Activated naive CD8-positive, alpha-beta T cell treated with anti-CD3 and anti-CD28 coated beads, Interleukin-2, amount 10 ng/mL, durations not matched to agents 7 days and 5 days (primary cell): ENCODE measurements at places on chromosomes 11 and 22. TPM values are rescaled to one million over a fixed set of nuclear protein-coding genes. Genes with fewer than 3 reads are reported as not detected.
A peak's percentile ranks its signal among the peaks of the same experiment; 100 is the strongest.

DNA sequence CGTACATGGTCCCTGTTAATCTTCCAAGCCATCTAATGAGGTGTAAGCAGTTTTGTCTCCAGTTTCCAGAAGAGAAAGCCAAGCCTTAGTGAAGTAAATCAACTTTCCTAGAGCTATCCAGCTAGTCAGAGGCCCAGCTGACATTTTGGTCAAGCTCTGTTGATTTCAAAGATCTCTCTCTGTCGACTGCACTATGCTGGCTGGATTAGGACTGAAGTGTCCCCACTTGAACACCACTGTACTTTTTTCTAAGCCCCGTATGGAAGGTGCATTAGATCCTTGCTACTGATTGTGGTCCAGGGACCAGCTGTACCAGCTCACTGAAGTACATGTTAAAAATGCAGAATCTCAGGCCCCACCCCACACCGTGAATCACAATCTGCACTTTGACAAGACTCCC is 176.5 kb upstream of the NAV2 start:
- H3K36me3 ChIP-seq: no peaks in the 10 kb centered on the region
- no peak overlapping the region for H3K4me3 ChIP-seq
- no peak overlapping the region for H3K27ac ChIP-seq
- H3K27me3 ChIP-seq: peaks cover 4% of the 10 kb centered on the region
- no peak for DNase-seq

Gene RTN4R
- 5.7 TPM for total RNA-seq

- no peaks in the 10 kb centered on the region for H3K4me1 ChIP-seq
- no peaks in the 10 kb centered on the region for H3K36me3 ChIP-seq
- no peak overlapping the region for H3K27ac ChIP-seq
- DNase-seq: no peak
- H3K4me3 ChIP-seq: no peak overlapping the region
These were observed 5.4 kb downstream of the MMP1 start for GRCh38 chr11:102792604-102793003.

DNA sequence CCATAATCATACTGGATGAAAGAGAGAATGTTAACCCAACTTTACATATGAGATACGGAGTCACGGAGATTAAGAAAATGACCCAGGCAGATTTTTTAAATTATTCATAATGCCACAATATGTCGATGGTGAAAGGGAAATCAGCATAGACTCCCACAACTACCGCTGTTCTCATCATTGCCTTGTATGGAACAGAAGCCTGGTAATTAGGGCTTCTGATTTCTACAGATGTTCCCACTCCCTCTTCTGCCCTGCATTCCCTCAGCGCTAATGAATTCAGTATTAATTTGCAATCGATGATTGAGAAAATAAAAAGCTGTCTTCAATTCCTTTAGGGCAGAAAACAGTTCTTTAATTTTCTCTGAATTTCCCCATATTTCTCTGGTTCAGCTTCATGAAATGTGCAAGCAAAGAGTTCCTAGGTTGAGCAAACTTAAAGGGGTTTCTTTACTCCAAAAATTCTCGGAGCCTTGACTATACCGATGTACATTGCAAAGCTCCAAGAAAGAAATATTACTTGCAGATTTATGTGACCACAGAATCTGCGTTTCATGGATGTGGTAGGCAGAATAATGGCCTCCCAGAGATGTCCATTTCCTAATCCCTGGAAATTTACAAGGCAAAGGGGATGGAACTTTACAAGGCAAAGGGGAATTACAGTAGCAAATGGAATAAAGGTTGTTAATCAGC is 134.9 kb upstream of the ZC3H12C start:
- peaks cover 8% of the 10 kb centered on the region for H3K4me1 ChIP-seq
- DNase-seq: no peak
- H3K27me3 ChIP-seq: peaks cover 13% of the 10 kb centered on the region
- no peak overlapping the region for H3K27ac ChIP-seq

DNA sequence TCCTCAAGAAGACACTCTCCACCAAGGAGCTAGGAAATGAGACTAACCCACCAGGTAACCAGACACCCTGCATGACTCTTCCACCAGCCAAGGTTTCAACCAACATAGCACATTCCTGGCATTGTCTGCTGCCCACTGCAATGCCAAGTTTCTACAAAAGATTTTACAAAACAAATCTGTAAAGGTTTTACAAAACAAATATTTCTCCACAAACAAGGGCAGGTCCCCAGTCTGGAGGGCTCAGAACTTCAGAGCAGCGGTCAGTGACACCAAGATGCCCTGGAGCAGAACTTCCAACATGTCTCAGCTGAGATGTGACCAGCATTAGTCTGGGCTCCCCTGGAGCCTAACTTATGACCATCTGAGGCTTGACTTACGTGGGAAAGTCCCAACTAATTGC is 14.0 kb downstream of the GALNT18 start:
- peaks cover 14% of the 10 kb centered on the region for H3K27me3 ChIP-seq
- no peak for DNase-seq
- H3K4me3 ChIP-seq: no peak overlapping the region
- H3K36me3 ChIP-seq: no peaks in the 10 kb centered on the region
- no peaks in the 10 kb centered on the region for H3K4me1 ChIP-seq
- H3K27ac ChIP-seq: no peak overlapping the region

GRCh38 chr11:44680982-44681597 is 45.7 kb upstream of the TSPAN18 start:
- peak overlapping the region; percentile 84 for H3K4me3 ChIP-seq
- H3K27me3 ChIP-seq: no peaks in the 10 kb centered on the region
- H3K36me3 ChIP-seq: peaks cover 4% of the 10 kb centered on the region
- H3K4me1 ChIP-seq: peaks cover 34% of the 10 kb centered on the region
- H3K27ac ChIP-seq: peak overlapping the region; percentile 94

DNA sequence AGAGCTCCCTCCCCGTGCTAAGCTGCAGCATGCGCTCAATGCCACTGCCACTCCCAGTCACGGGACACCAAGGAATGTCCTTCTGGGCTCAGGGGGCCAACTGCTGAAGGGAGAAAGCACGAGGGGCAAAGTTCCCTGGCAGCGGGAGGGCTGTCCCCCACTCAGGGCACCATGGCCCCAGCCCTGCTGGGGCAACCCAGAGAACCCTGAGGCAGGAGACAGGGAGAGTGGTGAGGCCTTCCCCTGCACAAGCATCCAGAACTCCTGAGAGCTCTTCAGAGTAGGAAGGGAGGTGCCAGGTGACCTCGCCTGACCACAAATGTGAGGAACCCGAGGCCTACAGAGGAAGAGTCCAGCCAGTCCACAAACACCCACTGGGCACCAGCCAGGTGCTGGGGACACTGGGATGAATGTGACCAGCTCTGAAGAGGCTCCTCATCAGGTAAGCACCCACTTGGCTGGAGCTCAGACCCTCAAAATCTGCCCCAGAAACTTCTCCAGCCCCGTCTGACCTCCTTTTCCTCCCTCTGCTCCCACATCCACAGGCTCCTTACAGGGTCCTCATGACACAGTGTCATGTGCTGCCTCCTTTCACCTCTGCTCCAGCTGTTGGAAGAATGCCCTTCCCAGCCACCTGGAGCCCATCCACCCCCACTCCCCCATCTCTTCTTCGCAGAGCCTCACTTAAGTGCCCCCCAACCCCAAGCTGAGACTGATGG is 15.6 kb downstream of the GDPD5 start:
- peaks cover 15% of the 10 kb centered on the region for H3K4me1 ChIP-seq
- no peak overlapping the region for H3K27ac ChIP-seq
- no peak for DNase-seq
- no peak overlapping the region for H3K4me3 ChIP-seq
- peaks cover 2% of the 10 kb centered on the region for H3K27me3 ChIP-seq
- H3K36me3 ChIP-seq: no peaks in the 10 kb centered on the region

Gene DKK3
- total RNA-seq: 8.1 TPM

DNA sequence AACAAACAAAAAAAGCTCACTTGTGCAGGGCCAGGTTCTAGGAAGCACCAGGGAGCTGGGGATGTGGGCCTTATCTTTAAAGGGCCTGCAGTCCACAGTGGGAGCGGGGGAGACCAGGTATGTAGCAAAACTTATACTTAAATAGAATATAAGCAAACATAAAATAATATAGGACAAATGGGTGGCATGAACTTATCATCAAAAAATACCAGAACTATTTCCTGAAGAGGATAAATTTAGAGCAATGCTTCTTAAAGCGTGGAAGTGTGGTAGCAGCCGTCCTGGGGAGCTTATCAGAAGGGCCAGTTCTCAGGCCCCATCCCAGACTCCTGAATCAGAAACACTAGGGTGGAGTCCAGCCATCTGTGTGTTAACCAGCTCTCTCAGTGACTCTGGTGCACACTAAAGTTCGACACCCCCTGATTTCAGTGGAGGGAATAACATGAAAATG is 9.3 kb downstream of the VPS26B start:
- no peak overlapping the region for H3K4me3 ChIP-seq
- H3K27ac ChIP-seq: no peak overlapping the region
- H3K36me3 ChIP-seq: peaks cover 10% of the 10 kb centered on the region
- no peak for DNase-seq
- H3K4me1 ChIP-seq: peaks cover 31% of the 10 kb centered on the region

- H3K27me3 ChIP-seq: peaks cover 17% of the 10 kb centered on the region
- no peak overlapping the region for H3K27ac ChIP-seq
- H3K4me1 ChIP-seq: no peaks in the 10 kb centered on the region
- H3K36me3 ChIP-seq: no peaks in the 10 kb centered on the region
- DNase-seq: no peak
These were observed 23.9 kb downstream of the FADD start for GRCh38 chr11:70226967-70227366.

DNA sequence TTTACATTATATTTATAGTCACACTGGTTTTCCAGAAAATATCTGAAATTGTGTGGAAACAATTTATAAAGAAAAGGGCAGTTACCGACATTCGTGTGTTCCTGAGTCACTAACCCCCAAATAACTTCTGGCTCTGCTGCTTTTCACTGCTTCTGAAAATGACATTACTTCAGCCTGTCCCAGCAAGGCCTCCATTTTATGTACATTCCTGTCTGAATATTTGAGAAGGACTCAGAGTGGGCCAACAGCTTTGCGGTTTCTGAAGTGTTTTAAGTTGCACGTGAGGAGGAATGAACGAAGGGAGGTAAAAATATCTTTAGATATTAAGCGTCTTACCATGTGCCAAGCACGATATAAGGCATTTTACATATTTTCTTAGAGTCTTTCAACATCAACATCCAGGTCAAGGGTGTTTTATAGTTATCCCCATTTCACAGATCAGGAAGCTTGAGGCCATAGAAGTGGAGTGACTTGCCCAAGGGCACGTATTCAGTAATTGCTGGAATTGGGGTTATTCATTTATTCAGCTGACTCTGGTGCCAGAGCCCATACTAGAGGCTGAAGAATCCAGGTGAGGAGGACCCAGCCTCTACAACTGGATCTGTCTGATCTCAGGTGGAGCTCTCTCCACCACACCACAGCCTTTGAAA is 30.8 kb upstream of the WNT11 start:
- H3K4me3 ChIP-seq: peak overlapping the region; percentile 90
- DNase-seq: no peak

DNA sequence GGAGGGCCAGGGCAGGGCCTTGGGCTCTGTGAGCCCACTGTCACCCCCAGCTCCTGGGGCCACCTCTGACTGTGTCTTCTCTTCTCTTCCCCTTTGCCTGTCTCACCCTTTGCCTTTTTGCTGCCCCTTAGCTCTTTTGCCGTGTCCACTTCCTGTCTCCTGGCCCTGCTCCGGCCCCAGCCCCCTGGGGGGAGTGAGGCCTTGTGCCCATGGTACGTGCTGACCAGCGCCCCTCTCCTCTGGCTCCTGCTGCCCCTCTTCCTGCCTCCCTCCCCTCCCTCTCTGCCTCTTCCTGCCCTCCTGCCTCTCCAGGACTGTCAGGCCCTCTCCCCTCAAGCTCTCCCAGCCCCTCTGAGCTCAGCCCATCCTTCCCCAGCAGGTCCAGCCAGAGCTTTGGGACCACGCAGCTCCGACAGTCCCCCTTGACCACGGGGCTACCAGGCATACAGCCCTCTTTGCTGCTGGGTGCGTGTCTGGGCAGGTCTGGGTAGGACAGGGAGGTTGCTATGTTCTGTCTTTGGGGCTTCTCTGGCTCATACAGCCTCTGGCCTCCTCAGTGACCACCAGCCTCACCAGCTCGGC is 11.7 kb downstream of the TMEM258 start:
- DNase-seq: no peak
- peaks cover 8% of the 10 kb centered on the region for H3K4me1 ChIP-seq
- no peak overlapping the region for H3K4me3 ChIP-seq
- H3K36me3 ChIP-seq: peaks cover 2% of the 10 kb centered on the region
- H3K27me3 ChIP-seq: no peaks in the 10 kb centered on the region
- H3K27ac ChIP-seq: peak overlapping the region; percentile 43

DNA sequence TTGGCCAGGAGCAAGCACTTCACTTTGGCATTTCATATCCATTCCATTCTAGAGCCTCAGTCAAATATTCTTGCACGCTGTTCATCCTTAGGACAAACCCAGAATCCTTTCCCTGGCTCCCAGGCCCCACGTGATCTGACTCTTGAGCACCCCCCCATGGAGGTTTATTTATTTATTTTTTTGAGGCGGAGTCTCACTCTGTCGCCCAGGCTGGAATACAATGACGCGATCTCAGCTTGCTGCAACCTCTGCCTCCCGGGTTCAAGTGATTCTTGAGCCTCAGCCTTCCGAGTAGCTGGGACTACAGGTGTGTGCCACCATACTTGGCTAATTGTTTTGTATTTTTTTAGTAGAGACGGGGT is 12.7 kb upstream of the TSGA10IP start:
- H3K36me3 ChIP-seq: peaks cover 7% of the 10 kb centered on the region
- DNase-seq: no peak
- H3K27me3 ChIP-seq: peaks cover 5% of the 10 kb centered on the region

Gene RAG2
- total RNA-seq: not detected

- H3K4me1 ChIP-seq: no peaks in the 10 kb centered on the region
- H3K36me3 ChIP-seq: peaks cover 14% of the 10 kb centered on the region
- peaks cover 7% of the 10 kb centered on the region for H3K27me3 ChIP-seq
- H3K27ac ChIP-seq: no peak overlapping the region
These were observed 14.4 kb upstream of the CTTN start for GRCh38 chr11:70383664-70384565.

GRCh38 chr11:66881927-66882452 is 25.1 kb downstream of the LRFN4 start:
- peaks cover 13% of the 10 kb centered on the region for H3K4me1 ChIP-seq
- H3K4me3 ChIP-seq: no peak overlapping the region
- H3K27me3 ChIP-seq: no peaks in the 10 kb centered on the region

DNA sequence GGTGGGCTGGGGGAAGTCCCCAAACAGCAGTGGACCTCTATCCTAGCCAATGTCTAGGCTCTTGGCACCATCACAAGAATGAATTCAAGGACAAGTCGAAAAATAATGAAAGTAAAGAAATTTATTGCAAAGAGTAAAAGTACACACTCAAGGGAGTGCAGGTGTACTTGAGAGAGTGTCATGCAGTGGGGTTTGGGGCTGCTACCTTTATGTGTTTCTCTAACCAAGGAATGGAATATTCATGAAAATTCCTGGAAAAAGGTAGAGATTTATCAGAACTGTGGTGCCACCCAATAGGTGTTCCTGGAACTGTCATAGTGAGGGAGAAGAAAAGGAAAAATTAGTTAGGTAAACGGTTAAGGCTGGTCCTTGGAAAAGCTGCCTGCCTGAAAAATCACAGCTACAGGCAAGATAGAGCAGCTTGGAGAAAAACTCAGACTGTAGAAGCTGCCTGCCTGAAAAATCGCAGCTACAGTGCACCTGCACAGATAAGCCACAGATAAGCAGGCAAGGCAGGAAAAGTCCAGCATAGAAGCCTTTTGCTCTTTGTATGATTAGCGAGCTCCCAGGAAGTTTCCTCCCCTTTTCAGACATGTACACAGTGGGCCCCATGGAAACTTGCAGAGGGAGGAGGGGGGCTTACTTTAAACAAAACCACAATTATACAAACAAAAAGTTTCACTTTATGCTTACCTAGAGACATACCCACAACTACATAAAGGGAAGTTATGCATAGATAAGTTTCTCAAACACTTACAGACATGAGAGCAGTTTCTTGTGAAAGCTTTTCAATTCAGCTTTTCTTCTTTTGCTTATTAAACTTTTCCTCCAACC is 71.4 kb upstream of the B3GNT6 start:
- H3K36me3 ChIP-seq: peaks cover 22% of the 10 kb centered on the region
- no peak for DNase-seq
- no peak overlapping the region for H3K4me3 ChIP-seq
